Renal pelvis (tissue), 12 donors: ENCODE measurements at places on chromosomes 5 and 9. TPM values are rescaled to one million over a fixed set of nuclear protein-coding genes. Genes with fewer than 3 reads are reported as not detected.

The FYB1 gene
- 4.8 TPM for polyA plus RNA-seq

The ADAMTS19 gene
- 6.1 TPM for polyA plus RNA-seq

The CFAP157 gene
- polyA plus RNA-seq: 6.5 TPM

The ZFP2 gene
- 7.7 TPM for polyA plus RNA-seq

The MYOZ3 gene
- 8.6 TPM for polyA plus RNA-seq

The RANBP3L gene
- polyA plus RNA-seq: 5.6 TPM

The MZB1 gene
- 0.61 TPM for polyA plus RNA-seq

The SLCO6A1 gene
- polyA plus RNA-seq: 0.24 TPM

The PLEKHG4B gene
- polyA plus RNA-seq: 12.7 TPM

The SPAAR gene
- polyA plus RNA-seq: 1.8 TPM

The GFPT2 gene
- polyA plus RNA-seq: 4.4 TPM

The PKD2L2 gene
- 0.53 TPM for polyA plus RNA-seq

The EIF4E1B gene
- not detected for polyA plus RNA-seq

The INSL6 gene
- polyA plus RNA-seq: 0.37 TPM

The UAP1L1 gene
- 6.3 TPM for polyA plus RNA-seq

The KIF24 gene
- 6.0 TPM for polyA plus RNA-seq

The SLC35A4 gene
- polyA plus RNA-seq: 85.2 TPM

The PAEP gene
- 0.38 TPM for polyA plus RNA-seq

The RNF44 gene
- polyA plus RNA-seq: 73.4 TPM

The RGS7BP gene
- 7.2 TPM for polyA plus RNA-seq

The PCDHGB1 gene
- 1.7 TPM for polyA plus RNA-seq

The TMC1 gene
- polyA plus RNA-seq: 1.3 TPM

The GABRA1 gene
- 0.14 TPM for polyA plus RNA-seq

The RLN1 gene
- 0.65 TPM for polyA plus RNA-seq

The NR2F1 gene
- 248 TPM for polyA plus RNA-seq

The ZNF79 gene
- polyA plus RNA-seq: 6.4 TPM

The PDGFRB gene
- polyA plus RNA-seq: 137 TPM

The SMIM33 gene
- not detected for polyA plus RNA-seq

The C9orf153 gene
- polyA plus RNA-seq: not detected

The FOXD4 gene
- 0.42 TPM for polyA plus RNA-seq

The SPARC gene
- polyA plus RNA-seq: 2,635 TPM

The SPATA31E1 gene
- polyA plus RNA-seq: not detected

The C7 gene
- 118 TPM for polyA plus RNA-seq

The LRRC19 gene
- 14.0 TPM for polyA plus RNA-seq

The PITX1 gene
- polyA plus RNA-seq: not detected

The ABO gene
- 15.3 TPM for polyA plus RNA-seq

The SPACA9 gene
- polyA plus RNA-seq: 9.6 TPM

The MCTP1 gene
- polyA plus RNA-seq: 7.8 TPM

The AK3 gene
- polyA plus RNA-seq: 104 TPM

The CSF2 gene
- not detected for polyA plus RNA-seq

The NEURL1B gene
- 12.7 TPM for polyA plus RNA-seq
